ENCODE measurements at places on chromosomes 5 and 9. TPM values are rescaled to one million over a fixed set of nuclear protein-coding genes. Genes with fewer than 3 reads are reported as not detected.

- H3K4me3 ChIP-seq: peak overlapping the region; percentile 95
- H3K27ac ChIP-seq: peak overlapping the region; percentile 89
- no peak for DNase-seq
These were observed 437 bp upstream of the TRIM41 start for GRCh38 chr5:181222630-181223057.

DNA sequence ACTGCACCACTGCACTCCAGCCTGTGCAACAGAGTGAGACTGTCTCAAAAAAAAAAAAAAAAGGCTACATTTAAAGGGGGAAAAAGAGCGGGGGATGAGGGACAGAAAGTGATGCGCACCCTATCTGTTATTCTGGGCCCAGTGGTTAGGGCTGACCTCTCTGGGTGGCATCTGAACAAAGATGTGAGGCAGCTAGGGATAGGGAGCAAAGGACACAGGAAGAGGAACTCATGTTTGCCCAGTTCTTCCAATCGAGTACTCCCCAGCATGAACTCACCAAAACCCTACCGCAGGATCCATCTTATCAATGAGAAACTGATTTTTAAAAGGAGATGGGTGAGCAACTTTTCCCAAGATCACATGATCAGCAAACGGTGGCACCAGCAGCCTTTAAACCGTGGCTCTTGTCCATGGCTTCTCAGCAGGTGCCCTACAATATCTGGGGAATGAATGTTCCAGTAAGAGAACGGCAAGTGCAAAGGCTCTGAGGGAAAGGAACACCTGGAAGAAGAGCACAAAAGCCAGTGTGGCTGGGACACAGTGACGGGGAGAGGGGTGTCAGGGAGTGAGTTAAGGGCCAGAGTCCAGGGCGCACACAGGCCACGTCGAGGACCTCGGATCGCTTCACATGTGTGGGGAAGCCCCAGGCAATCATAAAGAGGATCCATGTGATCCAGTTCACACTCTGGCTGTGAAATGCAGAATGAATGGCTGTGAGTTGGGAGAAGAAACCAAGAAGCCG, 22.0 kb downstream of the RAPGEF1 start:
- no peak for DNase-seq
- H3K4me3 ChIP-seq: no peak overlapping the region
- peaks cover 3% of the 10 kb centered on the region for H3K4me1 ChIP-seq
- peaks cover 10% of the 10 kb centered on the region for H3K36me3 ChIP-seq
- H3K27me3 ChIP-seq: no peaks in the 10 kb centered on the region
- no peak overlapping the region for H3K27ac ChIP-seq

Gene LTC4S
- total RNA-seq: not detected

DNA sequence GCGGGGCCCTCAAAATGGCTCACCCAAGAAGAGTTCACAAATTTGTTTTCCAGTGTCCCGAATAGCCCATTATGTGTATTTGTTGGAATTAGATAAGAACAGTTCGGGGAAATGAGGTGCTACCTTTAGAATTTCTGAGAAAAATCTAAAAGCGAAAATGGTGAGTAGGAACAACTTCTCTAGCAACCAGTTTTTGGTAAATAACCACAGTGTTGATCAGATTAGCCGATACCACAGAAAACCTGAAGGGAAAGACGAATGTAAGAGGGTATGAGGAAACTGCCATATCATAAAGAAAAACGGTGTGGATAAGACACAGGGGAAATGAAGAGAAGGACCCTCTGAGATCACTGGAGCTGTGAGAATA, 31.0 kb downstream of the ADAM19 start:
- no peaks in the 10 kb centered on the region for H3K27me3 ChIP-seq
- H3K4me1 ChIP-seq: no peaks in the 10 kb centered on the region
- no peak for DNase-seq
- H3K4me3 ChIP-seq: no peak overlapping the region

DNA sequence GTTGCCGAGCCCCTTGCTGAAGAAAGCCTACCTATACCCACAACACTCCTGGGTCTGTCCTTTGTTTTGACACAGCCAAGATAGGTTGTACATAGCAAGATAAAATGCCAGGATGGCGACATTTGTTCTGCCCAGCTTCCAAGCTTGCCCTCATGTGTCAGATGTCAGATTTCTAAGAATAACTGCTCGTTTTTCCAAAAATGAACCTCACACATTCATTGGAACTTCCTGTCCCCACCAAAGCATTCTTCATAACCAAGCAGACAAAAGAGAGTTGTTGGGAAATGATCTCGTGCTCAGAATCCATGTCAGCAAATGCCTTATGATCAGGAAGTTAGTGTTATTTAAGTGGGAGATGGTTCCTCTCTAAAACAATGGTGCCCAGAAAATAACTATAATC, 210.1 kb downstream of the ZNF608 start:
- H3K4me3 ChIP-seq: no peak overlapping the region
- no peaks in the 10 kb centered on the region for H3K4me1 ChIP-seq
- no peaks in the 10 kb centered on the region for H3K36me3 ChIP-seq

GRCh38 chr5:173925449-173926071, 37.4 kb downstream of the CPEB4 start:
- peak; percentile 51 for DNase-seq
- no peaks in the 10 kb centered on the region for H3K36me3 ChIP-seq
- H3K4me1 ChIP-seq: peaks cover 17% of the 10 kb centered on the region
- no peak overlapping the region for H3K27ac ChIP-seq

DNA sequence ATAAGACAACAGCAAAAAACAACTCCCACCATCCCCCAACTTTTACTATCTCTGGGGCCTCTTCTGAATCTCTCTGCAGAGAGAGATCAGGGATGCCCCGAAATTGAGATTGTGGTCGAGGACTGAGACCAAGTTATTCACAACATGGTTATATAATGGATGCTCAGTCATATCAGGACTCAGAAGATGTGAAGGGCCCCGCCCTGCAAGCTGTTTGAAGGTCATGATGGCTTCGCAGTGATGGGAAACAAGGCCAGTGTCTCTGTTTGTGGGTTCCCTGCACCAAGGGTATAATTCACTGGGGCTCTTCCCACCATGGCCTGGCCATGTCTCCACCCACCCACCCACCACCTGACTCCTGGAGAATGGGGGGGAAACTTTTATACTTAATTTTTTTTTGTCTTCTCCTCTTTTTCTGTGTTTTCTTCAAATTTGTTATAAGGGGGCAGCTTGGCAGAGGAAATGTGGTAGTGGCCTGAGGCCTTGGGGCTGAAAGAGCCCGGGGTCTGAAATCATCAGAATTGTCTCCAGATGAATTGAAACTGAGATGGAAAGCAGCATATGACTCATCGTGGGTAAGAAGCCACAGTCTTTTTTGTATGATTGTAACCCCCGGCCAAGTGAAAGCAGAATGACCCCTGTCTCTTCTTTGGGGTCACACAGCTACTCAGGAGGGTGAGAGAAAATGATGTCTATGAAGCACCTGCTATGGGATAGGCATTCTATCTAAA, 15.0 kb upstream of the TEX48 start:
- H3K4me3 ChIP-seq: no peak overlapping the region
- peaks cover 6% of the 10 kb centered on the region for H3K4me1 ChIP-seq
- DNase-seq: no peak
- no peak overlapping the region for H3K27ac ChIP-seq
- H3K27me3 ChIP-seq: no peaks in the 10 kb centered on the region

Gene IFNK
- total RNA-seq: not detected

DNA sequence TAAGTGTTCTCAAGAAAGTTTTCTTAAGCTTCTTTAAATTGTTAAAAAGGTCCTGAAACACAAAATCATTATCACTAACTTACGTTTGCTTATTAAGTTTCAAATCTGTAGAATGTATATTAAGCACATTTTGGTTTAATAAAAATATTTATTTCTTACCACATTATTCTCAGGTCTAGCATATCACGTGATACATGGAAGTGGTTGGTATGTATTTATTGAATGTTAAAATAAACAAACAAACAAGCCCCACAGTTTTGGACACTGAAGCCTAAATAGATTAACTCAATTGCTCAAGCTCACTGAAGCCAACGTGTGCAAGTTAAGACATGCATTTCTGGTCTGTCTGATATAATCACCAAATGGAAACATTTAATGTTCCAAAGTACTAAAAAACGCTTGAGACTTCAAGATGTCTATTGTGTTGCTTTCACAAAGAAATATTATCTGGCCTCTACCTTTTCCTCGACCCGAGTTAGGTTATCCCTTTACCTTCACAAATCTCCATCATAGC, 1136.9 kb downstream of the TAF11L14 start:
- no peak overlapping the region for H3K27ac ChIP-seq
- H3K27me3 ChIP-seq: no peaks in the 10 kb centered on the region
- no peaks in the 10 kb centered on the region for H3K4me1 ChIP-seq
- no peak for DNase-seq
- no peaks in the 10 kb centered on the region for H3K36me3 ChIP-seq
- H3K4me3 ChIP-seq: no peak overlapping the region

DNA sequence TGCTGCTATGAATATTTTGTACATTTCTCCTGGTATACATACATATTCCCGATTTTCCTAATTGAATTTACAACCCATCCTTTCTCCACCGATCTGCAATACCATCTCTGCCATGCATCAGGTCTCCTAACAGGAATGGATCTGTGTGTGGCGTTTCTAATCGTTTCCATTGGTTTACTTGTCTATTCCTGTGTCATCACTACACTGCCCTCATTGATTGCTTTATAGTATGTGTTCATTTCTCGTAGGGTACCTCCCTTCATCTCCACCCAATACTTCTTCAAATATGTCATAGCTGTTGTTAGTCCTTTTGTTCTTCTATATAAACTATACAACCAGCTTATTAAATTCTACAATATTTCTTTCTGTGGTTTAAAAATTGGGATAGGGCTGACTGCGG, 7.1 kb upstream of the OR2S2 start:
- peaks cover 3% of the 10 kb centered on the region for H3K4me1 ChIP-seq
- H3K4me3 ChIP-seq: no peak overlapping the region
- H3K27ac ChIP-seq: no peak overlapping the region

- no peak for DNase-seq
- H3K4me3 ChIP-seq: no peak overlapping the region
- H3K4me1 ChIP-seq: no peaks in the 10 kb centered on the region
- no peak overlapping the region for H3K27ac ChIP-seq
- H3K27me3 ChIP-seq: no peaks in the 10 kb centered on the region
These were observed 217.2 kb downstream of the TARS1 start for GRCh38 chr5:33657804-33658440.

DNA sequence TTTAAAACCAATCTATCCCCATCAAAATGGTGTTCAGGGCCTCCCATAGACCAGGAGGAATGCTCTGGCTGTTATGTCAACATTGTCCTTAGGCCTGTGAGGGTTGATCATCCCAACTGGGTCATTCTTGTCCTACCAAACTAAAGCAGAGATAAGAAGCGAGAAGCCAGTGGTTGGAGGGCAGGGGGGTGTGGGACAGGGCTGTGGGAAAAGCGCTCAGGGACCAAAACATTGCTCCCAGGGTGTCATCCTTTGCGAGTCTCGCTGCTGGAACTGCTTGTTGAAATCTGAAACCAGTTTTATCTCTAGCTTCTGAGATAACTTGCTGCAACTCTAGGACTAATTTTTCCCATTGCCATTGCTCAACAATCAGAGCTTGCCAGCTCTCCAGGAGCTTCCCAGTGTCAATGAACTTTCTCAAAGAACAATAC, 48.1 kb downstream of the SPATA31C2 start:
- H3K4me3 ChIP-seq: no peak overlapping the region
- no peak for DNase-seq
- peaks cover 3% of the 10 kb centered on the region for H3K4me1 ChIP-seq
- no peak overlapping the region for H3K27ac ChIP-seq
- H3K36me3 ChIP-seq: no peaks in the 10 kb centered on the region
- H3K27me3 ChIP-seq: no peaks in the 10 kb centered on the region

- H3K4me1 ChIP-seq: peaks cover 9% of the 10 kb centered on the region
- H3K36me3 ChIP-seq: no peaks in the 10 kb centered on the region
- peak overlapping the region; percentile 97 for H3K4me3 ChIP-seq
These were observed 859 bp downstream of the CSNK1G3 start for GRCh38 chr5:123512611-123513461.

DNA sequence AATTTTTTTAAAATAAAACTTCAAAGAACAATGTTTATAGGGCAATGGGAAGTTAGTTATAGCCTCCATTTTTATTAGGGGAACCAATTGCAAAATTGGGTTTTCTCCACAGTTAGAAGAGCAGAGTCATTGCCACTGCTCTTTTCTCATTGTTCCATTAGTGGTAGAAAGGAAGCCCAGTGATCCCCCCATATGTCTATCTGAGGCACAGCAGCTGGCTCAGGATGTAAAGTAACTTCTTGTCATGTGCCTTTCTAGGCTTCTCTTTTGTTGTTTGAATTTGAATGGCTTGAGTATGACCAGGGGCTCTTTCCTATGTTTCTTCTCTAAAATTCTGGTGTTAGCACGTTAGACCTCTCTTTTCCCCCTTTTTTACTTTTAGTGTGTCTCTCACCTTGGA, 61.2 kb downstream of the UBAP1 start:
- DNase-seq: no peak
- H3K4me3 ChIP-seq: no peak overlapping the region
- peaks cover 30% of the 10 kb centered on the region for H3K36me3 ChIP-seq

DNA sequence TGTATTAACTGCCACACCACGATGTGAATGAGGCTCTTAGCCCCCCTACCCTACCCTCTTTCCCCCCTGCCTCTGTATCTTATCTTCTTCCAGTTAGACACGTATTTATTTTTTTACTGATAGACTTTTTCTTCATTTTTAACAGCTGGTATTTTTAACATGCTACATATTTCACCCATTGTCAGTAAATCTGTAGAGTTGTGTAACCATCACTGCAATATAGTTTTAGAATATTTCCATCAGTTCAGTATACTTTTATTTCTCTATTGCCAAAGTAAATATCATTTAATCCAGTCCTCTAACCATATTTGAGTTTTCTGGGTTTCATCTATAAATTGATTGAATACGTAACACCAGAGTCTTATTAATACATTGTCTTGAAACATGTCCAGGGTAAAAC, 62.8 kb downstream of the SPATA31C2 start:
- H3K36me3 ChIP-seq: no peaks in the 10 kb centered on the region
- no peaks in the 10 kb centered on the region for H3K27me3 ChIP-seq
- DNase-seq: no peak
- peaks cover 4% of the 10 kb centered on the region for H3K4me1 ChIP-seq
- H3K4me3 ChIP-seq: peak overlapping the region; percentile 64

Gene CBY3
- total RNA-seq: not detected

DNA sequence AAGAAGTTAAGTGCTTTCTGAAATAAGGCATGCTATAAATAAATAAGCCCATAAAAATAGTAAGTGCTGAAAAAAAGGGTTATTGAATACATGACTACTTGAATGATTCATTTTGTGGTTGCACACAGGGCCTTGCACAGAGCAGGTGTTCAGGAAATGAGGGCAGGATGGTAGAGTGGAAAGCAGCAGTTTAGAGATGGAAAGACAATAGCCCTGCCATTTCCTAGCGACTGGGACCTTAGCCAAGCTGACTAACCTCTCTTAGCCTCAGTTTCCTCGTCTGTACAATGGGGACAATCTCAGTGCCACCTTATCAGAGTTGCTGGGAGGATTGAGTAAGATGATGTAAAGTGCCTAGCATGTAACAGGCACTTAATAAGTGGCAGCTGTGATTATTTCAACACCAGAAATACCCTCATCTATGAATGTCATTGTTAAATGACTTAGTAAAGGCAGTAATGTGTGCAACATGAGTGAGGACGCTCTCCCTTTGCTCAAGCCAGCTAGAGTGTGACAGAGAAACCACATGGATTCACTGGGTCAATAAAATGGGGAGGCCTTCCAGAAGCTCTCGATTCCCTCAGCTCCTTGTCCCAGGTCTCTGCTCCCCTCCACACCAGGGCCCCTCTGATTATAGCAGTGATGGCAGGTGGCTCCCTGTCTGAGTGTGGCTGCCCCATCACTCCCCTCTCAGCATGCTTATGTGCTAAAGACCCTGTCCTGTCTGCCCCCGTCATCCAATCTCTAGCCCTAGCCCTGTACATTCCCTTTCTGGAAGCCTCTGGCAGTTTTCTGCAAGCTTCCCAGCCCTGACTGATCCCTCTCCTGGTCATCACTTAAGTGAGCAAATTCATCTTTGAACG, 16.0 kb upstream of the PHF19 start:
- peaks cover 32% of the 10 kb centered on the region for H3K4me1 ChIP-seq
- H3K27me3 ChIP-seq: no peaks in the 10 kb centered on the region
- DNase-seq: peak; percentile 86
- no peaks in the 10 kb centered on the region for H3K36me3 ChIP-seq
- no peak overlapping the region for H3K4me3 ChIP-seq

Gene ZNF879
- total RNA-seq: 5.5 TPM
